T-helper 17 cell (primary cell): ENCODE measurements at places on chromosomes 7 and 10. TPM values are rescaled to one million over a fixed set of nuclear protein-coding genes. Genes with fewer than 3 reads are reported as not detected.

Gene CFAP69
- total RNA-seq = 0.60 TPM

GRCh38 chr7:105712877-105713276 is 131.6 kb upstream of the EFCAB10 start:
- DNase-seq = no peak
- peaks cover 8% of the 10 kb centered on the region for H3K4me1 ChIP-seq
- peaks cover 2% of the 10 kb centered on the region for H3K36me3 ChIP-seq
- H3K27me3 ChIP-seq = no peaks in the 10 kb centered on the region
- H3K27ac ChIP-seq = no peak overlapping the region
- no peak overlapping the region for H3K4me3 ChIP-seq

DNA sequence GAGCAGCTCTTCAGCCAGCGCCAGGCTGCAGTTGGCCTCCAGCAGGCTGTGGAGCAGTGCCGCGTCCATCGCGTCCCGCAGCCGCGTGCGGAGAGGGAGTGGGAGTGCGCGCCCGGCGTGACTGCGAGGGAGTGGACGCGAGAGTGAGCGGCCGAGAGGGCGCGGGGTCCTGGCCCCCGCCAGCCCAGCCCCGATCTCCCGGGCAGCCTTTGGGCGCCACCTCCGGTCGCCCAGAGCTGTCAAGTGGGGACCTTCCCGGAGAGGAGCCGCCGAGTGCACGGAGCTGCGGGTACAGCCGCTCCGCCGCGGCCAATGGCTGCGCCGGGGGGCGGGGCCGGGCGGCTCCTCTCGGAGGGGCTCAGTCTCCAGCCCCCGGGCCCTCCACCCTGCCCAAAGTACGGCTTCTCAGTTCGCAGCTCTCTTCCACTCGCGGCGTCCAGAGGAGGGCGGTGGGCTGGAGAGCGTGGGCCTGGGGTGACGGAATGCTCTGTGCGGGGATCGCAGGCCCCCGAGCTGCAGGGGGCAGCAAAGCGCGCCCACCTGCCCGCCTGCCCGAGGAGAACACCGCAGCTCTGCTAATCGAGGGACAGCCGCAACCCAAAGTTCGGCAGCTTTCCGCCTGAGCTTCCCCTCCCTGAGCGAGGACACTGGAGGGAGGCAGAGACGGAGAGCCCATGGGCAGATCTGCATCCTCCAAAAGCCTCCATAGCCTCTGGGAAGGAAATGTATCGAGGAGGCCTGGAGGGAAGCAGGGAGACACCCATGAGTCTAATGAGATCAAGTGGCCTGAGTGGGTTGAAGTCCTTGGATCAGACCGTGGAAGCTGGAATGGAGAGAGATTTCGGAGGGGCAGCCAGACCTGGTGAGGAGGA is at the start of gene CRHR2:
CRHR2 (minus strand) TSS at position 245 of the 872 bp plus-strand sequence; CDS start at position 69, 176 bp downstream.
- H3K4me3 ChIP-seq = peak within 1 kb of the TSS; percentile 82
- H3K27ac ChIP-seq = no peak within 1 kb of the TSS
- no peak for DNase-seq

Gene GDF2
- total RNA-seq = not detected

Gene VSTM2A
- not detected for total RNA-seq

DNA sequence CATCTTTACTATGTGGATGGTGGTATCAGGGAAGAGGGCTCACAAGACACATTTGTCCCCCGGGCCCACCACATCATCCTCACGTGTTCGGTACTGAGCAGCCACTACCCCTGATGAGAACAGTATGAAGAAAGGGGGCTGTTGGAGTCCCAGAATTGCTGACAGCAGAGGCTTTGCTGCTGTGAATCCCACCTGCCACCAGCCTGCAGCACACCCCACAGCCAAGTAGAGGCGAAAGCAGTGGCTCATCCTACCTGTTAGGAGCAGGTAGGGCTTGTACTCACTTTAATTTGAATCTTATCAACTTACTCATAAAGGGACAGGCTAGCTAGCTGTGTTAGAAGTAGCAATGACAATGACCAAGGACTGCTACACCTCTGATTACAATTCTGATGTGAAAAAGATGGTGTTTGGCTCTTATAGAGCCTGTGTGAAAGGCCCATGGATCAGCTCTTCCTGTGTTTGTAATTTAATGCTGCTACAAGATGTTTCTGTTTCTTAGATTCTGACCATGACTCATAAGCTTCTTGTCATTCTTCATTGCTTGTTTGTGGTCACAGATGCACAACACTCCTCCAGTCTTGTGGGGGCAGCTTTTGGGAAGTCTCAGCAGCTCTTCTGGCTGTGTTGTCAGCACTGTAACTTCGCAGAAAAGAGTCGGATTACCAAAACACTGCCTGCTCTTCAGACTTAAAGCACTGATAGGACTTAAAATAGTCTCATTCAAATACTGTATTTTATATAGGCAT is 9.1 kb upstream of the CSGALNACT2 start:
- peaks cover 9% of the 10 kb centered on the region for H3K4me1 ChIP-seq
- no peaks in the 10 kb centered on the region for H3K36me3 ChIP-seq
- H3K27ac ChIP-seq = no peak overlapping the region
